ENCODE measurements at places on chromosomes 1 and 21.

DNA sequence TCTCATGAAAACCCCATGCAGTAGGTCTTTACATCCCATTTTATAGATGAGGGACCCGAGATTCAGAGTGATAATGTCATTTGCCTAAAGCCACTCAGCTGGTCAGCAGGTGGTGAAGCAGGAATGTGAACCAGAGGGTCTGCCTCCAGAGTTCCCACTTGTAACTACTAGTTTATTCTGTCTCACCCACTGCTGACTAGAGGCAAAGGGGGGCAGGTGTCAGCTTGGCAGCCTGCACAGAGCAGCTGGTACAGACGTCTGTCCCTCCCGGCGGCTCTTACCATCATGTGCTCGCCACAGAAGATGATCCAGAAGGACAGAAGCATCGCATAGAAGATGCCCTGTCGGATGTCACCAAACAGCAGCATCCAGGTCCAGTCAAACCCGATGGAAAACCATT lies 82.4 kb downstream of the WLS start:
- DNase-seq, result no peak

DNA sequence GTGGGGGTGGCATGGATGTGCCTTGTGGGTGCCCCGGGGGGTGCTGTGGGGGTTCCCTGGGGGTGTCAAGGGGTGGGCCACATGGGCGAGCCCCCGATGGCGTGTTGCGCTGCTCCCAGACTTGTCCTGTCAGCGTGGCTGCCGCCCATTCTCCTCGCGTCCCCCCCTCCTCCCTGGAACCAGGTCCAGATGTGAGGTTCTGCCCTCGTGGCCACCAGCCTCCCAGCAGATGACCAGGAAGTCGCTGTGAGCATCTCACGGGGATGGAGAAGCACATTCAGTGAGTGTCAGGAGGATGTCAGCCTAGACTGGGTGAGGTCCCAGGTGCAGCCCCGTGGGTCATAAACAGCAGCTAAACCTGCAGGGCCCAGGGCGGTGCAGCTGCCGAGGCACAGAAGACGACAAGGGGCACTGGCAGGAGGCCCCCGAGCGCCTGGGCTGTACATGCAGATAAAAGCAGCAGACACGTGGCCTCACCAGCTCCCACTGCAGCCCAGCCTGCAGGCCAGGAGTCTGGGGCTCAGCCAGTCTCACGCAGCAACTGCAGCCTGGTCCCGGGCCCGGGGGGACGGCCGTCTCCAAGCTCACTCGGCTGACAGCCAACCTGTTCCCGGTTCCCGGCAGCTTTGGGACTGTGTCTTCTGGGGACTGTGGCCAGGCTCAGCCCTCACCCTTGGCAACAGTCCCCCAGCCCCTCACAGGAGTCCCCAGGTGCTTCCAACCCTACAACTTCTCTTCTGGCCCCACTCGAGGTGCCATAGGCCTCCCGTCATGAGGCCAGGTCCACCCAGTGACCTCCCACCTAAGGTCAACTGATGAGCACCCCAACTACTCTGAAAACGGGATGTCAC lies 17.5 kb upstream of the COL6A2 start:
- no peak for DNase-seq

- DNase-seq, result no peak
Observed at GRCh38 chr1:33516428-33516827, 44.0 kb downstream of the ZSCAN20 start.

GRCh38 chr1:4724001-4724400 lies 69.6 kb downstream of the AJAP1 start:
- DNase-seq, result no peak

DNA sequence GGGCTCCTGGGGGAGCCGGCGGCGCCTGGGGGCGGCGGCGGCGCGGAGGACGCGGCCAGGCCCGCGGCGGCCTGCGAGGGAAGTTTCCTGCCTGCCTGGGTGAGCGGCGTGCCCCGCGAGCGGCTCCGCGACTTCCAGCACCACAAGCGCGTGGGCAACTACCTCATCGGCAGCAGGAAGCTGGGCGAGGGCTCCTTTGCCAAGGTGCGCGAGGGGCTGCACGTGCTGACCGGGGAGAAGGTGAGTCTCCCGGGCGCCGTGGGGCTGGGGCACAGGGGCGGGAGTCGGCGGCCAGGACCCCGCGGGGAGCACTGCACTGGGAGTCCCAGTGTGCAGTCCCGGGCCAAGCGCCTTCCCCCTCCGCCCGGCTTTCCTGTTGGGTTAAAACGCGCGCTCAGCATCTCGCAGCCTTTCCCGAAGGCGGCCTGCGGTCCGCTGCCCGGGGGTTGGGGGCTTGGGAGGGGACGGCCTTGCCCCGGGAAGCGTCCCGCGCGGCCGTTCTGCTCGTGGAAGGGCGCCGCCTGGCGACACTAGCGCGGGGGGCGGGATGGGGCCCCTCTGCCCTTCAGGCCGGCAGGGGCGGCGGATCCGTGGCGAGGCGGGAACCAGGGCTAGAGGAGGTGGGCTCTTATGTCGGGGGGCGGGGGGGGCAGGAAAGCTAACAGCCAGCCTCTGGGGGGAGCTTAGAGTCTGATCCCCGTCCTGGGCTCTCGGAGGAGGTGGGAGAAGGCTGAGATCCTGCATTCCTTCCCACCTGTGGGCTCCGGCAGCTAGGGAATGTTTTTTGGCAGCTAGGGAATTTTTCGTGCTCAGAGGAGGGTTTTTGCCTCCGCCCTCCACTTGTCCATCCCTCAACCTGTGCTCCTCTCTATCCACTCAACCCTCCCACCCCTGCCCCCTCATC lies 1.1 kb downstream of the HUNK start:
- DNase-seq, result no peak

DNA sequence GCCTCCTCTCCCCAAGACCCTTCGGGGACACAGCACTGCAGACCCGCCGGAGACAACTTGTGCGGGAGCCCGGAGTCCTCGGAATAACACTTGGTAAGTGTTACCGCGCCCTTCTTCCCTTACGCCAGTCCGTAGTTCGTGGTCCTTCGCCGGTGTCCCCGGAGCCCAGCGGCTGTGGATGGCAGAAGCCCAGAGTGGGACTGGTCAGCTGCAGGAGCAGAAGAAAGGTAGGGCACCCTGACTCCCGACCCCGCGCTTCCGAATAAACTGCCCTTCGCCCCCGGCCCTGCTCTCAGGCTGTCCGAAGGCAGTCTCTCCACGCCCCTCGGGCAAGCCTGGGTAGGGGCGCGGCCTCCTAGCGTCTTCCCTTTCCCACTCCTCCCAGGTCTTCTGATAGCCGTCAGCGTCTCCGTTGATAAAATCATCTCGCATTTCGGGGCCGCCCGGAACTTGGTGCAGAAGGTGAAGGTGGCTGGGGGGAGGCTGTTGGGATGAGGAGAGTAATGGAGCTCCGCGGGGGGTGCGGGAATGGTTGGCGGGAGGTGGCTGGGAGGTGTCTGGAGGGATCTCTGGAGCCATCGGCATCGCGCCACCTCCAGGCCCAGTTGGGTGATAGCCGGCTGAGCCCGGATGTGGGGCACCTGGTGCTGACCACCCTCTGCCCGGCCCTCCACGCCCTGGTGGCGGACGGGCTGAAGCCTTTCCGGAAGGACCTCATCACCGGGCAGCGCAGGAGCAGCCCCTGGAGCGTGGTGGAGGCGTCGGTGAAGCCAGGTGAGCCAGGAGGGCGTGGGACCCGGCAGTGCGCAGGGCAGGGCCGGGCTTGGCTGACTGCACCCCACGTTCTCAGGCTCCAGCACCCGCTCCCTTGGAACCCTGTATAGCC lies 4.3 kb downstream of the RUSC1 start:
- DNase-seq, result peak; percentile 95

DNA sequence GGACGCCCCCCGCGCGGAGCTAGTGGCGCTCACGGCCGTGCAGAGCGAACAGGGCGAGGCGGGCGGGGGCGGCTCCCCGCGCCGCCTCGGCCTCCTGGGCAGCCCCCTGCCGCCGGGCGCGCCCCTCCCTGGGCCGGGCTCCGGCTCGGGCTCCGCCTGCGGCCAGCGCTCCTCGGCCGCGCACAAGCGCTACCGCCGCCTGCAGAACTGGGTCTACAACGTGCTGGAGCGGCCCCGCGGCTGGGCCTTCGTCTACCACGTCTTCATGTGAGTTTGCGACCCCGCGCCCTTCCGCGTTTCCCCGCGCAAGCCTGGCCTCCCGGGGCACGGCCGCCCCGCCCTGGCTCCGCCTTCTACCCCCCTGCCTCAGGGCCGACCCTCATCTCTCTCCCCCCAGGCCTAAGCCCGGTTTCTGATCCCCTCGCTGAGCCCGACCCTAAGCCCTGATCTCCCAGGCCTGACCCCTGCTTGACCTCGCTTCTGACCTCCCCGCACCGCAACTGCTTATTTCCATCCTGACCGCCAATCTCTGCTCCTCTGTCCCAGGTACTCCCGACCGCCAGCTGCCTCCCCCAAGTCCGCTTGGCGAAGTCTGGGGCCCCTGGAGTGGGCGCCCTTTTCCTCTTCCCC lies 669 bp downstream of the KCNQ4 start:
- peak; percentile 26 for DNase-seq

- DNase-seq, result peak; percentile 99
Observed at GRCh38 chr1:175094626-175095025, 27.0 kb downstream of the TNN start.

DNA sequence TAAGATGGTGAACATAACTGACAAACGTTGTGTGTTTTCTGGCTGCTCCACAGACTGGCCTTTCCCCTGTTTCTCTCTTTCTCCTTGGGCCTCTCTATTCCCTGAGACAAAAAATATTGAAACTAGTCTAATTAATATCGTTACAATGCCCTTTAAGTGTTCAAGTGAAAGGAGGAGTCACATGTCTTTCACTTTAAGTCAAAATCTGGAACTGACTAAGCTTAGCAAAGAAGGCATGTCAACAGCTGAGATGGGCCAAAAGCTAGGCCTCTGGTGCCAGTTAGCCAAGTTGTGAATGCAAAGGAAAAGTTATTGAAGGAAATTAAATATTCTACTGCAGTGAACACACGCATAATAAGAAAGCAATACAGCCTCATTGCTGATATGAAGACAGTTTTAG lies 32.2 kb upstream of the FCRL3 start:
- no peak for DNase-seq

- DNase-seq, result no peak
Observed at GRCh38 chr1:204443260-204443619, 31.6 kb upstream of the PPP1R15B start.

DNA sequence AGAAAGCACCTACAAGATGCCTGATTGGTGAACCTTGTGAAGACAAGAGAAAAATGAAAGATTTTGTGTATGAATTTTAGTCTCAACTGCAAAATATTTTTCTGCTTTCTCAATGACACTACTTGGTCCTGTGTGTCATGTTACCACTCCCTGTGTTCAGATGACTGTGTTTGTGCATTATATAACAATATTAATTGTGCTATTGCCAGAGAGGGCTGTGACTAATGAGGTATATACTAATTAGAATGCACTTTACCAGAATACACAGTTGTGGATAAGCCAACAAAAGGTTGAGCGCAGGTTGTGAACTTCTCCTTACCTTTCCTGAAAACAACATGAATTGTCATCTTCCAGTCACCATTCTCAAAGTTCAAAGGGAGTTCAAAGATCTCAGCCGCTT lies 17.3 kb upstream of the FMO2 start:
- DNase-seq, result no peak

- DNase-seq, result no peak
Observed at GRCh38 chr1:205792961-205793673, 17.8 kb upstream of the RAB29 start.

DNA sequence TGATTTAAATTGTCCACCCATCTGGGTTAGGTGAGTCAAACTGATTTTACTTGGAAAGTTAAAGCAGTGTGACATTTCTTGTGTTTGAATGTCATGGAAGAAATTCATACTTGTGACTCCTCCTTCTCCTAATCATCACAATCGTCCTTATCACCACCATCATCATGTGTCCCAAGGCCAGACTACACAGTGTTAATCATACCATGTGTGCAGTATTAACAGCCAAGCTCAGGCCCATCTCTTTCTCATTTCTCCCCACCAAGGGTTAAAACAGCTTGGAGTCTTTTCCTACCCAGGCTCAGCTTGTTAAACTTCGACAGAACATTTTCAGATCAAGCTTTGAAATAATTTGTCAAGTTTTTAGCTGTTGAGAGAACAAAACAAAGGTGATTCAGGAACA lies 22.5 kb upstream of the PLA2G2E start:
- no peak for DNase-seq

DNA sequence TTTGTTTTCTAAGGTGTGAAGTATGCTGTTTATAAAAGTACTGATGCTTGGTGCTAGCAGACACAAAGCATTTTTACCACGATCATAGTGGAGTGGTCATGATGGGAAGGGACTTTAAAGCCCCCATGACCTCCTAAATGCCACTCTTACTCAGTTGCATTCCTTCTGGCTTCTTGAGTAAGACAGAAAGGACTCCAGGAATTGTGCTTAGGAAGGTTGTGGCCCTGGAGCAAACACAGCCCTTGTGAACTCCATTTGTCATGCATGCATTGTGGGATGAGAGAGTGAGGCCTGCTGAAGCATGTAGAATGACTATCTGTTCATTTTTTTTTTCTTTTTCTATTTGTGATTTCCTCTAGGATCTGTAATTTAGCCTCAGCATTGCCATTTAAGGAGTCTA lies 34.2 kb downstream of the AK5 start:
- no peak for DNase-seq

DNA sequence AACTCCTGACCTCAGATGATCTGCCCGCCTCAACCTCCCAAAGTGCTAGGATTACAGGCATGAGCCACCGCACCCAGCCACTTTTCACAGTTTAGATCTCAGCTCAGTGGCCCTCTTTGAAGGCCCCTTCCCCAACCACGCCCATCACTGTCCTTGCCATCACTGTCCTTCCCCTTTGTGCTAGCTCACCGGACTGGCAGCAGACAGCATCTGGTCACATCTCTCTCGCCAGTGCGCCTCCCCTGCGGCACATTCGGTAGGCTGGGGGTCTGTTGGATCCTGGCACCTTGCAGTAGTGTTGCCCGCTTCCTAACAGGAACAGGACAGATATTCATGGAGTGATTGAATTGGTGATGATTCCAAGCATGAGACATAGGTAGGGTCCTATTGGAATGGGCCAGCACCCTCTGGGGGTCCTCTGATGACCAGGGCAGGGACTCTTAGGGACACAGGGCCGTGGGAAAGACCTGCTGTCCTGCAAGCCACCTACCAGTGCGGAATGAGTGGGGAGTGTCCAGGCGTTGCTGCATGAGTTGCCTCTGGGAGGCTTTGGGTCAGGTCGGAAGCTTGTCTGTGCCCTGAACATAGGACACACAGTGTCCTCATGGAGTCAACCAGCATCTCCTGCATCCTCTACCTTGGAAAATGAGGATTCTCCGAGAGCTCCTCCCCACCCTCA lies 178.8 kb upstream of the VAMP3 start:
- DNase-seq, result no peak

- no peak for DNase-seq
Observed at GRCh38 chr21:8989721-8990325, 1531.6 kb upstream of the TPTE start.

DNA sequence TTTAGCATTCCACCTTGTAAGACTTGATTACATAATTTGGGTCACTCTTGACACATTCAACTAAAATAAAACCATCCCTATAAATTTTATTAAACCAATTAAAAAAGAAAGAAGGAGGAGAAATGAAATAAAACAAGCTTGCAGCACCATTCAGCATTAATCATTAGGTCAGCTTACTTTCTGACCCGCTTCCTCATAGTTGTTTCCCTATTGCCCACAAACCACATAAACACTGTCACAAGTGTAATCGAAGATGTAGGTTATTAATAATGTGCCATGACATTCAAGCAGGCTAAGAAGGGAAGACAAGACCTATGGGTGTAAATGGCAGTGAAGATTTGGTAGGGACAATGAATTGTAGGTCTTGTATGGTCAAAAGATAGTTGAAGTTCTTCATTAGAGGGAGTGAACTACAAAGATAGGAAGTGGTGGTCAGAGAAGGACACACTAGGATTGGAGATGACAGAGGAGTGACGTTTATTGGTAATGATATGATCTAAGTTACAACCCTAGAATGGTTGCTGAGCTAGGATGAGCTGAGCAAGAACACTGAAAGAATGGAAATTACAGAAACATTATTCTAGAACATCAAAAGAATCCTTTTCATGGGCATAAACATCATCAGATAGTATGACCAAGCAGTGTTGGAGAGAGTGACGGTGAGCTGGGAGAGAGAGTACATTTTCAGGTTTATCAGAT lies 231.5 kb downstream of the KCNT2 start:
- DNase-seq, result no peak
